Left lung (tissue), 14 donors: ENCODE measurements at places on chromosomes 12 and 14. TPM values are rescaled to one million over a fixed set of nuclear protein-coding genes. Genes with fewer than 3 reads are reported as not detected.

TDRD9 gene
- 5.4 TPM for total RNA-seq

MMP17 gene
- 2.7 TPM for total RNA-seq

LRIG3 gene
- 28.6 TPM for total RNA-seq

P2RX2 gene
- not detected for total RNA-seq

FOXG1 gene
- total RNA-seq = not detected

GYS2 gene
- not detected for total RNA-seq

NFKBIA gene
- total RNA-seq = 133 TPM

GRCh38 chr12:28446031-28446430, 255.8 kb downstream of the CCDC91 start:
- no peak for DNase-seq

DNA sequence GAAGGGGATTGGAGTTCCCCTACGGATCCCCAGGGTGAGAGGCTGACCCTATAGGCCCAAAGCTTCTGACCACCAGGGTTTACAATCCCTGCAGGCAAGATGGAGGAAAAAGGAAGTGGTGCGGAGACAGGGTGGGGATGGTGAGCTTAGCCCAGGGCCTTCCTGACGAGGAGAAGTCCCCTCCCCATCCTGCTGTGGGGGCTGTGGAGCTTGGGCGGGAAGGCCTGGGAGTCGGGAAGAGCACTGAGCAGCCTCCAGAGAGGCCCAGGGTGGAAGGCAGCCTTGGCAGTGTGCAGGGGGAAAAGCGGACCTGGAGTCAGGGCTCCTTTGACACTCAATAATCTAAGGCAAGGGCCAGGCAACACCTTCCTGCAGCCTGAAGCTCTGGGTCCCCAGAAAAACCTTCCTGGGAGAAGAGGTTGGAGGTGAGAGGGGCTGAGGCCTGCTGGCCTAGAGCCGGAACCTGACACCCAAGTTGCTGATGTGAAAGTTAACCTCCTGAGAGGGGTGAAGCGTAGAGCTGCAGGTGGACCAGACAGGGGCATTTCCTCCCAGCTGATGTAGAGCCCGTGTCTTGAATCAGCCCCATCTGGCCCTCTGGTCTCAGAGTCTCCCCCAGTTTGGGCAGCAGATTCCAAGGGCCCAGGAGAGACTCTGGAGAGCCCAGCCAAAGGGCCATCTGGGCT, 6.0 kb downstream of the HDAC7 start:
- no peak for DNase-seq

DNA sequence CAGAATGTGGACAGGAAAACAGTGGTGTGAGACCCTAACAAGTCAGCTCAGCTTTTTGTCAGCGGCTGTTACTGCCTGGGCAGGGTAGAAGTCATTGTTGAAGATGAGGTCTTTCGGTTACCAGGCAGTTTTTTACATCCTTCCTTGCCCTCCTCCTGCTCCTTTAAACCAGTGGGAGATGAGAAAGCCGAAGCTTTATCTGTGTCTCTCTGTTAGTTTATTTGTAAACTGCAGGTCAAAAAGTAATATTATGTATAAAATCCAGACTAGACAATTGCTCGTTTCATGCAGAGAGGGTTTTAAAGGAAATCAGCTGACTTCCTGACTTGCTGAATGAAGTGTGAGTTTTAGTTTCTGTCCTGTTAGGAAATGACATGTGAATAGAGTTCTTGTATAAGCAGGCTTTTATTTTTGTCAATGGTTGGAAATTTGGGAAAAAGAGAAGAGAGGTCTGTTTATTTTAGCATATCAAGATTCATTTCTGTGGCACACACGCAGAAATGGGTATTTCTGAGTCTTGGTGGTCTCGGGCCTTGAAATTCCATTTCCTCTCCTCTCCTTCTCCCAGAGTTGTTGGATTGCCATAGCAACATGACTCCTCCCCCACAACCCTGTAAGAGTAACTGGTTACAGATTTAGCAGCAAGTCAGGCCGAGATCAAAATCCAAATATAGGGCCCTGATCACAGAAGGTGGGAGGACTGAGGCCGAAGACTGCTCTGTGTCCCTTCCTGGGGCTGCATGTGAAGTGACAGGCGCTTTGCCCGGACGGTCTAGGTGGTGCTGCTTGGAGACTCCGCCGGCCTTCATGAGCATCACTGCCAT, 60.8 kb downstream of the SAMD4A start:
- peak; percentile 88 for DNase-seq

DNA sequence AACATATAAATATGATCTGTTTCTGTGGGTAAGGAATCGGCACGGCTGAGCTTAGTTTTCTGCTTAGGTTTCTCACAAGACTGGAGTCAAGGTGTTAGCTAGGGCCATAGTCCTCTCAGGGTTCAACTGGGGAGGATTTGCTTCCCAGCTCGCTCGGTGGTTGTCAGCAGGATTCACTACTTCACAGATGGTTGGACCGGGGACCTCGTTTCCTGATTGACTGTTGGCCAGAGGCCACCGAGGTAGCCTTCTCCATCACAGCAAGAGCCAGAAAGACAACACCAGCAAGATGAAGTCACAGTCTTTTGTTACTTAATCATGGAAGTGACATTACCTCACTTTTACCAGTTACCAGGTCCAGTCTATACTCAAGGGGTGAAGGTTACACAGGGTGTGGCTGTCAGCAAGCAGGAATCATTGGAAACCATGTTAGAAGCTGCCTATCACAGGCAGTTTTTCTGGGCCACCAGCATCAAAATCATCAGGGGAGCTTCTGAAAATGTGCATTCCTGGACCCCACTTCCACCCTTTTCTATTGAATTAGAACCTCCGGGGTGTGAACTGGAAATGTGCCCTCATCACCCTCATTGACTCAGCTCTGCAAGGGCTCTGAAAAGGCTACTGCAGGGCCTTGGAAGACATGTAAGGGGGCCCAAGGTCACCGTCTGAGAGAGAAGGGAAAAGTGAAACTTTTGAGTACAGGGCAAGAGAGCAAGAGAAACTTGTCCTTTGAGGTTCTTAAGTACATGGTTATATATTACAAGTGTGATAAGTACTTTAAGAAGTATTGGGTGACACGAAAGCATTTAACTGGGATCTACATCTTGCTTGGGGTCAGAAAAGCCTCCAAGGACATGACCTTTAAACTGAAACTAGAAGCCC, 10.9 kb downstream of the COPS7A start:
- DNase-seq = no peak

DNA sequence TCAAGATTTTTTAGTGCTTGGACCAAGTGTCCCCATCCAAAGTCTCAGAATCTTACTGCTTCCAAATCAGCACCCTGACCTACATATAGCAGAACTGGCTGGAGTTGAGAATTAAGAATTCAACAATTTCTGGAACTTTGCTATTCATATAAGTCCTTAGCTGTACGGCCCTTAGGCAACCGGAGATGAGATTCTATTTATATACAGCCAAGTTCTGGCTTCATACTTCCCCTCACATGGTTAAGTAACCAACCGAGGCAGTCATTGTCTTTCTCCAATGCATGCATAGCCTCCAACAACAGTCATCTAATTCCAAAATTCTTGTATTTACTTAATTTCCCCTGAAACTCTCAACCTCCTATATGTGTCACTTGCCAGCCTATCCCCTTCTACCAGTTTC, 76.6 kb downstream of the SINHCAF start:
- DNase-seq = no peak

DNA sequence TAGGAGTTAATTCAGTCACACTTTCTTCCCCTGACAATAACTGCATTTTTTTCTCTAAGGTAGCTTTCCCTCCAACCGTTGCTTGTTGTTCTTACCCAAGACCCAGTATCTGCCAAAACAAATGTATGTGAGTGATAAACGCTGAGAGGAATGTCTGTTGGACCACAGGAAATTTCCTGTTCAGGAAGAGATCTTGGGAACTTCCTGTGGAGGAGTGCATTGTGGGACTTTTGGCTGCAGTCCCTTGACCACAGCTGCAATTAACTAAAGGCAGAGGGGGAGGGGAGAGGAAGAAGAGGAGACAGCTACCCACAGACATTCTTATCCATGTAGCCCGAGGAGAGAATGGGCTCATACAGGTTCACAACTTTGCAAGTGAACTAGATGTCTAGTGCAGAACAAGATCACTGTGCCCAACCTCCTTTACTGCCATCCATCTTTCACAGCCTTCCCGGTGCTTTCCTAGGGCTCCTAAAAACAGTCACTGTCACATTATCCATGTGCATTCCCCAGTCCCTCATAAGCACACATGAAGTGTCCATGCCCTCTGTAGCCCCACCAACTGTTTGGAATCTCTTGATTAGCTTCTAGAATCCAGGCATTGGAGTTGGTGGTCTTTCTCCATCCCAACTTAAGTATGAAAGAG, 149.5 kb downstream of the ETV6 start:
- no peak for DNase-seq

- peak; percentile 53 for DNase-seq
Observed at GRCh38 chr12:113422030-113422885, at the start of gene SDSL. Gene SDSL (plus strand): TSS chr12:113422380. CDS start chr12:113427983, 5,603 bp downstream.

DNA sequence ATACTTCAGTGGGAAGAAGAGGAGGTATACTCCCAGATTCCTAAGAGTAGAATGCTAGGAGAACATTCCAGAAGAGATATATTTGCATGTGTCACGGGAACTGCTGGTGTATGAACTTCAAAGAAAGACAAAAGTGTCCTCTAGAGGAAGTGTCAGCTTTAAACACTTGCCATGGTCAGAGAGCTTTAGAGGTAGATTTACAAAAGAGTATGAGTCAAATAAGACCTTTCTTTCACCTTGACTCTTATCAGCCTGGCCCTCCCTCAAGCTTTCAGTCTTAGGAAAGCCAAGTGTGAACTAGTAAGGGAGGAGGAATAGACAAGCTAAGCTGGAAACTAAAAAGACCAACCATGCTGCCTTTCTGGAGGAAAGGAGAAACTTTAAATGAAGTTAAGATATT, 34.7 kb downstream of the COX8C start:
- no peak for DNase-seq

DNA sequence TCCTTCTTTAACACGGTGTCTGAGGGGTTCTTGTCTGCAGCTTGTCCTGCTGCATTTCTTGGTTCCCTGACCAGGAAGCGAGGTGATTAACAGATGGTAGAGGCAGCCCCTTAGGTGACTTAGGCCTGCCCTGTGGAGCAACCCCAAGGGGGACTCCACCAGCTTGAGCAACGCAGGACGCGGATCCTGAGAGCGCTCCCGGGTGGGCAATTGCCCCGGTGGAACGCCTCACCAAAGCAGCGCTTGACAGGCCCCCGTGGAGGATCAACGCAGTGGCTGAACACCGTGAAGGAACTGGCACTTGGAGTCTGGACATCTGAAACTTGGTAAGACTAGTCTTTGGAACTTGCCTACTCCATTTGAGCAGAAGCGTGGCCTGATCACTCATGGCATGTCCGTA, 272.9 kb upstream of the ATXN7L3B start:
- no peak for DNase-seq

- DNase-seq = no peak
Observed at GRCh38 chr14:37195327-37195726, 2.4 kb upstream of the MIPOL1 start.

GRCh38 chr12:55068416-55069010, 48.7 kb downstream of the NEUROD4 start:
- no peak for DNase-seq

DNA sequence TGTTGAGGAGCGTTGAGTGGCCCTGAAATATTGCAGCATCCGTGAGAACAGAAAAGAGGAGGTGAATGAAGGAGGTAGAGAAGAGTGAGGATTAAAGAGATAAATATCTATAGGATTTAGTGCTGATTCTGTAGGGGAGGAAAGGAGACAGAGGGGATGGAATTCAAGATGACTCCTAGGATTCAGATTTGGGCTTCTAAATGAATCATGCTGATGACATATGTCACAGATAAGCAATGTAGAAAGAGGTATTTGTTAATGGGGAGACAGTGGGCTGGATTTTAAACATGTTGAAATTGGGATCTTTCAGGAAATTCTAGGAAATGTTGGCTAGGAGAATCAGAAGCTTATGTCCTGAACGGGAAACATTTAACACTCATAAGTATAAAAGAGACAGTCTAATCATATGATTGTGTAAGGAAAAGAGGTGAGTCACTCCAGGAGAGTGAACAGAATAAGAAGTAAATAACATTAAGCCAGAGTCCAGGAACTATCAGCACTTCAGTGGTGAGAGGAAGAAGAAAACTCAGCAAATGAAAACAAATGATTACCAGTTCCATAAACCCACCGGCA, 58.1 kb upstream of the DIO2 start:
- no peak for DNase-seq

GRCh38 chr12:62319058-62319457, 58.9 kb downstream of the USP15 start:
- DNase-seq = no peak

DNA sequence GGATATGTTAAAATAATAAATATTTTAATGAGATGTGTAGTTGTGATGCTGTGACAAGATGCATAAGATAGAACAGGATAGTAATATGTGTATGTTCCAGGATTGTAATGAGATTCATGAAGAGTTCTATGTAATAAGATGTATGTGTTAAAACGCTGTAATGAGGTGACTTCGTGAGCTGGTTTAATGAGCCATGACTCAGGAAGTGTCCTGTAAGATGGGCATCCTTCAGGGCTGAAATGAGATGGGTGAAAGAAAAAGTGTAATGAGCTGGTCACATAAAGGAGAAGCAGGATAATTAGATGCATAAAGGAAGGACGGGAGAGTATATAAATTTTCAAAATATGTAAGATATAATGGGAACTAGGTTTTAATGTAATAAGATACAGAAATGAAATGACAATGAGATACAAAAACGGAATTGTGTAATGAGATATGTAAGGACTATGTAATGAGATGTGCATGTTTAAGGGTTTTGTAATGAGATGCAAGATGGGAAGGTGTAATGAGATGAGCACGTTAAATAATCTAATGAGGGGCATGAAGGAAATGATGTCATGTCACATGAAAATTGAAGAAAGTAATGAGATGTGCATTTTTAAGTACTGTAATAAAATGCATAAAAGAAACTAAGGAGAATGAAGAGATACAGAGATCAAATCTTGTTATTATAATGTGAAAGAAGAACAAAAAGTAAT, 524.8 kb upstream of the STXBP6 start:
- no peak for DNase-seq

- DNase-seq = no peak
Observed at GRCh38 chr14:99659333-99659741, 14.4 kb downstream of the HHIPL1 start.

DNA sequence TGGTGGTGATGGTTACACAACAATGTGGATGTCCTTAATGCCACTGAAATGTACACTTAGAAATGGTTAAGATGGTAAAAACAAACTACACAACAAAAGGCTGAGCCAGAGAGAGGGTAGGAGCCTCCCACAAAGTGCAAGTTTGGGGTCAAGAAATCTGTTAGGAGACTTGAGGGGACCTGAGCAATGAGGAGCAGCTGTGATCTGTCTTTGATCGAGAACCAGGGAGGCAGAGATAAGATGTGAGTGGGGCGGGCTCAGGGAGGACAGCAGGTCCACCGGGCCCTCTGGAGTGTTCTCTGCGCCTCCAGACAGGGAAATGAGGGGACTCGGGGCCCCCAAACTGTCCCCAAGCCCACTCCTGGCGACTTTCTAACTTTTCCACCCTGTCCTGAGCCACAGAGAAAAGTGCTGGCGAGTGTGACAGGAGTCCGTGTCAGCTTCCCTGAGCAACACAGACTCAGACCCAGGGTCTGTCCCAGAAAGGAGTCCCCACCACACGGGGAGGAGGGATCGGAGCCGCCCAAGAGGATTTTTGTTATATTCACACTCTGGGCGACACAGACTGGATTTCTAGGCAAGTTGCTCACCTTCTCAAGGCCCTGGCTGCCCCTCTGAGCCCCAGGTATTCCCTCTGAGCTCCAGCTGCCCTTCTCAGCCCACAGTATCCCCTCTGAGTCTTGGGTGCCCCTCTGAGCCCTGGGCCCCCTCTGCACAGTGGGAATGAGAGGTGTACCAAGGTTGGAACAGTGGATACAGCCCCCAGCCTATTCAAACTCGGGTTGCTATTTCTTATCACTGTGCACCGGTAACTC, 11.5 kb upstream of the SCARB1 start:
- DNase-seq = peak; percentile 31

GRCh38 chr12:3380200-3381043, 110.6 kb upstream of the PRMT8 start:
- no peak for DNase-seq
